ENCODE measurements at places on chromosomes 2 and 18.

- DNase-seq: no peak
These were observed 9.3 kb downstream of the HADHA start for GRCh38 chr2:26235089-26235488.

GRCh38 chr2:153871231-153872221, at the start of gene GALNT13:
GALNT13 (plus strand) TSS chr2:153871922.
- no peak for DNase-seq

- no peak for DNase-seq
These were observed 69.9 kb downstream of the MEMO1 start for GRCh38 chr2:31940920-31941319.

DNA sequence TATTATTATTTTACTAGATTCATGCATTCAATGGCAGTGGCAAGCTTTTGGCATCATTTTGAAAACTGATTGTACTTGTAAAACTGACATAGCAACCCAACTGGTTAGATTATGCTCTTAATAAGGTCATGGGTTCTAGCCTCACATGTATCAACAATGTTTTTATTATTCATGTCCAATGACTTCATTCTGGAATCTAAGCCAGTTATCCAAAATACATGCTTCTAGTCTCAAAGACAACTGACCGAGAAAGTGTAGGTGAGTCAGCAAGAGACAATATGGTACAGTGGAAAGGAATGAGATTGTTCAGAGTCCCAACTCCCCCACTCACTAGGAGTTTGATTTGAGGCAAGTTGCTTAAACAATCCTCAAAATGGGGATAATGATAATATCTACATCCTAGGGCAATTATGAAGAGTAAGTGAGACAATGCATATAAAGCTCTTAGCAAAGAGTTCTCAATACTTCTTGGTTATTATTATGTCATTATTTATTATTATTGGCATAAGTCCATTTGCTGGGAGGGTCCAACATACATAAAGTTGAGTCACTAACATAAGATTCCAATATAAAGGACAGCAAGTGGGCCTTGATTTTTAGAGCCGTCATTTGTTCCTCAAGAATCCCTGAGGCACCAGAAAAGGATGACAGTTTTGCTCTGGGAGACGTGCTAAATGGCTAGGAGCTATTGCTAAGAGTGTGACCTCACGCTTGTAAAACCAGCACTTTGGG, 99.4 kb downstream of the NEB start:
- DNase-seq: no peak

- DNase-seq: no peak
These were observed 49.9 kb downstream of the RAB31 start for GRCh38 chr18:9757827-9758621.

DNA sequence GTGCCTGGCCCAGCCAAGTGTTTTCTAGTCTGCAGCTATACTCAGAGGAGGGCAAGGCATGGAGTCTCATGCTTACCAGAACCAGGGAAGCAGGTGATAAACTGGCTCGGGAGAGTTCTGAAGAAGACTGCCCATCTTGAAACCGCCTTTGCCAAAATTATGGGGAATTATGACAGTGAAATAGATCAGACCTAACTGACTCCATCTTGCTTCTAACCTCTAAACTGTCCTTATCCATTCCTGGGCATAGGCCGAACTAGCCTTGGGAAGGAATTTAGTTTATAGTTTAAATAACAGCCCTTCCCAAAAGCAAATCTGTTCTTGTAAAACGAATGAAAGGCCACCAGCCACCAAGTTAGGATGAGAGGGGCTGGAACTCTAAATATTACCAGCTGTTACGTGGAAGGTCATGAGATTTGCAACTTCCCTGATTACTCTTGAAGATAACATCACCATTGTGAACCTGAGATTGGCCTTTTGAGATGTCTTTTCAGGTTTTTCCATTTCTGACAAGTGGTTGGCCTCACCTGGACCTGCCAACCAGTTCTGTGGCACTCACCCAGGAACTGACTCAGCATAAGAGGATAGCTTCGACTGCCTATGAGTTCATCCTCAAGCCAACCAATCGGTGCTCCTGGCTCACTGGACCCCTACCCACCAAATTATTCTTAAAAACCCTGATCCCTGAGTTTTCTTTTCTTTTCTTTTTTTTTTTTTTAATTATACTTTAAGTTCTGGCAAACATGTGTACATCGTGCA, 23.4 kb downstream of the CHCHD5 start:
- DNase-seq: no peak

DNA sequence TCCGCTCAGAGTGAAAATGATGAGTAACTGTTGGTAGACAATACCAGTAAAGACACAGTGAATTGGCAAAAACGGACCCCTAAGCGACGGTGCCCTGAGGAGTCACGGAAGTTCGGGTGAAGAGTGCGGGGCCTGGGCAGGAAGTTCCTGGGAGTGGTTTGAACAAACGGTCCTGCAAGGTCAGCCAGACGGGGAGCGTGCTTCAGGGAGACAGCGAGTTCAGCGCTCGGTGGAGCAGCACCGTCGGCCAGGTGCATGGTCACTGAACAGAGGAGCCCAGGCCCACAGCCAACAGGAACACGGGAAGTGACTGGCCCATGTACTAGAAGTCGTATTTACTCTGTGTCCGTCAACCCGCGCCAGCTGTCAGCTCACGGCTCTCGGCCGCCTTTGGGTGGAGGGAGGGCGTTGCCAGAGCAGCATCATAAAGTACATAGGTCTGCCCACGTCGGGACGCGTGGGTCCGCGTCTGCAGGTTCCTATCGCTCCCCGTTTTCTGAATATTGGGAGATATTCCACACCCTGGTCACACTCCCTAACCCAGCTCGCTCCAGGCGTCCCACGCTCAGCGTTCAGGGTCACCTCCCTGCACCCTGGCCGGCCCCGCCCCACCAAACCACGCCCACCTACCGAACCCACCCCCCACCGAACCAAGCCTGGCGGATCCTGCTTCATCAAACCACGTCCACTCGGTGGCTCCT, 75.6 kb upstream of the UXS1 start:
- DNase-seq: peak; percentile 14
